Uterus (tissue), 4 donors: ENCODE measurements at places on chromosomes 12 and 14.

- no peak for DNase-seq
Measured at GRCh38 chr14:55707365-55707804, 127.4 kb downstream of the KTN1 start.

- no peak for DNase-seq
Measured at GRCh38 chr12:101186291-101186690, 23.7 kb downstream of the SLC5A8 start.

- DNase-seq = no peak
Measured at GRCh38 chr12:93000026-93000425, 70.9 kb upstream of the EEA1 start.

DNA sequence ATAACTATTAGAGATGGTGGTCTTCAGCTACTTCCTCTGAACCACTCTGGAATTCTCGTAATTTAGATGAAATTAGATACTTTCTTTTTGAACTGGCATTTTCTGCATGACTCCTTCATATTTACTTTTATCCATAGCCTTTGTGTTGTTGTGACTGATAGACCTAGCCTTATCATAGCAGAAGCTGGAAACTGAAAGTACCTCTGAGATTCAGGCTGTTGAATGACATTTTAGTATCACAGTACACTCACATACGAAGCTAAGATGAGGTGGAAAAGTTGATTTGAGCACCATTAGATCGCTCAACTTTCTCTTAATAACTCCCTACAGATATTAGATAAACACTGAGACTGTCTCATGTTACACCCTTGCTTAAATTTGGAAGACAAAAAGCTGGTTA, 525.1 kb upstream of the FBXO33 start:
- no peak for DNase-seq

DNA sequence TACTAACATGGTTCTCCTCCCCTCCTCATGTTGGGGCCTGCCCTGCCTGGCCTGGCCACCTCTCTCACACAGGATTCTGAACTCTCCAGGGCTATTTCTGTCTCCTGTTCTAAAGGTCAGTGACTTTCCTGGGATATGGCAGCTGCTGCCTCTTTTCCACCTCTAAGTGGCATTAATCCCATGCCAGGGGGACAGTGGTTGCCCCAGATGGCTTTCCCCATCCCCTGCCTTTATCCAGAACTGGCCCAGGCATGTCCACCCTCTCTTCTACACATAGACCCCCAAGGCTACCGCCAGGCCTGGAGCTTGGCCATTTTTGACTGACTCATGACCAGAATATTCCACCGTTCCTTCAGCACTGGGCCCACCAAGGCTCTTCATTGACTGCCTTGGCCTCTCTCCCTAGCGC, 90.4 kb downstream of the IRF2BPL start:
- no peak for DNase-seq

DNA sequence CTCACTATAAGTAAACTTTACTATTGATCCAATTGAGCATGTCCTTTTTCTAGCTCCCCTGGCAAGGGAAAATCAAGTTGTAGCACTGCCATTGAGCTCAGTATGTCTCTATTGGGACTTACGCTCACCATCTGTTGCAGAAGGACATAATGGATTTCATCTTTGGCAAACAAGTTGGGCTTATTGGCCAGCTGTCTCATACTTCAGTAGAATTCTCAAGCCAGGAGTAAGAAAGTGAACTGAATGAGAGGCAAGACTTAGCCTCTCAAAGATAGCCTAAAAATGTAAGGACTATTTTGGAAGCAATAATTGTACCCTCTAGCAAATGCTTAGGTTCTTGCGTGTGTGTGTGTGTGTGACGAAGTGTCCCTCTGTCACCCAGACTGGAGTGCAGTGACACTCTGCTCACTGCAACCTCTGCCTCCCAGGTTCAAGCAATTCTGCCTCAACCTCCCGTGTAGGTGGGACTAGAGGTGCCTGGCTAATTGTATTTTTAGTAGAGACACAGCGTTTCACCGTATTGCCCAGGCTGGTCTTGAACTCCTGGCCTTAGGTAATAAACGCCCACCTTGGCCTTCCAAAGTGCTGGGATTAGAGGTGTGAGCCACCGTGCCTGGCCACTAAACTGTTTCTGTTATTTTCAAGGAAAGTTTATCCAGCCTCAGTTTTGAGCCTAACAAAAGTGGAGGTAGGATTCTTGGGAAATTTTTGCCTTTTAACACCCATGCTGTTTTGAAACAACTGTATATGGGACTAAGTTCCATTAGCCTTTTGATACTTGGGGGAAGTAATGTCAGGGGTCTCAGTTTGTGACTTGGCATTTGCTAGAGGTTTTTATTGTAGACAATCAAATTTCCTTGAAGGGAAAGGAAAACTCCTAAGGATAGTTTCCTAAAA, 7.0 kb downstream of the HNRNPA1 start:
- no peak for DNase-seq

GRCh38 chr12:45721369-45721768, 8.1 kb upstream of the ARID2 start:
- no peak for DNase-seq

DNA sequence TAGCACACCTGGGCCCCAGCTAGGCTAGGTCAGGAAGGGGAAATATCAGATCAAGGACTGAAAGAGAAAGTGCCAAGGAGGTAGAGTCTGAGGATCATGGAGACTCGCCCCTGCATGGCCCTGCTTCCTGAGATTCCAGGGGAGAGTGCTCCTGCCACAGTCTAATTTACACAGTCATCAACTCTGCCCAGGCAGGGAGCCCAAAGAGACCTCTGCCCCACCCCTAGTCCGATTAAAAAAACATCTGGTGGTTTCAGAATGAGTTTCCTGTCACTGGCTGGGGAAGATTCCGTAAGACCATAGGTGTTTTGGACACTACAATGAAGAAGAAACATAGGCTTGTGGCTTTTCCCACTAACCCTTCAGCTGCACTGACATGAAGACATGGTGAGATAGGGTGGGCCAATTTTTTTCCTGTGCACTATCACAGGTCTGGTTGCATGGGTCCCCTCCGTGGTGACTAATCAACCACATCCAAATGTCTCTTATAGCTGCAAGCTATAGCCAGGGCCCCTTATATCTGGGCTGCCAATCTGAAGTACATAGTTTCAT, 31.5 kb upstream of the GZMB start:
- no peak for DNase-seq

- no peak for DNase-seq
Measured at GRCh38 chr12:27965411-27965810, 7.1 kb downstream of the PTHLH start.

GRCh38 chr12:50555471-50555885, 50.7 kb downstream of the DIP2B start:
- no peak for DNase-seq

DNA sequence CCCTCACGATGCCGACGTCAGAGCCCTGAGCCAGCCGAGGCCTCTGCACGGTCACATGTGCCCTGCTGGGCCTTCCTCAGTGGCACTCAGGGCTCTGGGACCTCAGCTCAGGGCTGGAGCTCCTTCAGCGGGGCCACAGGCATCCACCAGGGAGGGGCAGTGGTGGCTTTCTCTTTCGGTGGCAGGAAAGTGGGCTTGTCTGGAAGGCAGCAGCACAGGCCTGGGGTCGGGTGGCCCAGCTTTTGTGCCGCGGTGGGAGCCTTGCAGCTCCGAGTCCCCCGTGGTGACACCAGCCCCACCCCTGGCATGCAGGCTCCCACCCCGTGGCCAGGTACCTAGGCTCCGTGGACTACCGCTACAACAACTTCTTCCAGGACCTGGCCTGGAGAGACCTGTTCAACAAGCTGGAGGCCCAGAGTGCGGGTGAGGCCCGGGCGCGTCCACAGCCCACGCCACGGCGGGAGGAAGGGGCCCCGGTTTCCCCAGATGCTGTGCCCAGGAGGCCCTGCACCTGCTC, 14.2 kb upstream of the TEX22 start:
- DNase-seq = no peak
